Thoracic aorta (tissue), 2 donors: ENCODE measurements at places on chromosomes 6 and 20. TPM values are rescaled to one million over a fixed set of nuclear protein-coding genes. Genes with fewer than 3 reads are reported as not detected.

DNA sequence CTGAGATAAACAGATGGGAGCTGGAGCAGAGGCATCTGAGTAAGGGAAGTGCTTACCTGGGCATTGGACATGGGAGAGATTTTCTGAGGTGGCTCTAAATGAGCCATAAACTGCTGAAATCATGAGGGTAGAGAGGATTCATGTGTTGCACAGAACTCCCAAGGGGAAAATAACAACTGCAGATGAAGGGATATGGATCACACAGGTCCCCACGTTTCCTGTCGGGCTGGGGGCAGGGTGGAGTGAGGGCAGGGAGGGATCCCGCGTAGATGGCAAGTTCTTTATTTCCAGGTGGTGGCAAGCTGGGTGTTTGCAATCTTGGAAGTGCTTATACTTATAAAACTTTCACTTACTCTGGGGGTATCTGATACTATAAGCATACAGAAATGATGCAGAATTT, 422.6 kb upstream of the FLRT3 start:
- no peak for DNase-seq
- no peak overlapping the region for H3K4me3 ChIP-seq
- no peaks in the 10 kb centered on the region for H3K36me3 ChIP-seq
- no peaks in the 10 kb centered on the region for H3K27me3 ChIP-seq
- no peak overlapping the region for H3K27ac ChIP-seq

- no peak for DNase-seq
- no peak overlapping the region for H3K27ac ChIP-seq
Observed at GRCh38 chr6:158312672-158313397, 570 bp downstream of the TULP4 start.

GRCh38 chr20:54318892-54319291, 111.0 kb downstream of the PFDN4 start:
- no peak overlapping the region for H3K4me3 ChIP-seq
- no peak overlapping the region for H3K27ac ChIP-seq

The CLDN20 gene
- total RNA-seq: not detected

- peaks cover 6% of the 10 kb centered on the region for H3K4me1 ChIP-seq
- no peak overlapping the region for H3K4me3 ChIP-seq
- H3K27me3 ChIP-seq: no peaks in the 10 kb centered on the region
- no peaks in the 10 kb centered on the region for H3K36me3 ChIP-seq
- no peak overlapping the region for H3K27ac ChIP-seq
Observed at GRCh38 chr6:44316481-44316880, 3.3 kb upstream of the AARS2 start.

DNA sequence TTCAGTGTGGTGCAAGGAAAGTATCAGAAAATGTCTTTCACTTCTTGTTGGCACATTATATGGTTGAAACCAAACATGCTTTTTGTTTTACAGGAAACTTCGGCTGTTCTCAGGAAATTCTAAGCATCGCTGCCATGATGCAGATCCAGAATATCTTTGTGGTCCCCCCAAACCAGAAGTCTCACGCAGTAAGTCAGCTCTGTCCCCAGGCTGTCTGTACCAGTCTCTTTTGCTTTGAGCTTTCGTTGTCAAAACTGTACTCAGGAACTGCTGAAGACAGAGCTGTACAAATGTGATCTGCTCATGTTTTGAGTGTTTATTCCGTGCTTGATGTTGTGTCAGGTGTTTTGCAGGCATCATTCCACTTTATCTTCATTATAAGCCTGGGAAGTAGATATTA, 59.6 kb downstream of the DHX35 start:
- no peak overlapping the region for H3K4me3 ChIP-seq
- DNase-seq: no peak
- peaks cover 37% of the 10 kb centered on the region for H3K36me3 ChIP-seq
- H3K4me1 ChIP-seq: no peaks in the 10 kb centered on the region
- no peak overlapping the region for H3K27ac ChIP-seq

DNA sequence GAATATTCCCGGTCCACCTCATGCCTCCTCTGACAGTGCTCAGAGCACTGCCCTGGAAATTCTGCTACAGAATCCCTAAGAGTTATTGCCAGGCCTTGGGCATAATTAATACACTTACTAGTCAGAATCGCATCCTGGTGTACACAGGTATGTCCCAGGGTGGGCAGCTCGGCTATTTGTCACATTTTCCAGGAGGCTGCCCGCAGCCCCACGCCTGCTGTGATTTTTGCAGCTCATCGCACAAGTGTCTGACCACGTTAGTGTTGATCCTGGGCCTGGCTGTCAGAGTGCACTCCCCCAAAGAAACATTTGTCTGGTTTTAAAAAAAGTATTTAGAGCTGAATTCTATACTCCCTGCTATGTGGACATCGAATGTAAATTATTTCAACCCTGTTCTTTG, 105.4 kb downstream of the CD83 start:
- no peaks in the 10 kb centered on the region for H3K4me1 ChIP-seq
- no peak for DNase-seq
- no peak overlapping the region for H3K27ac ChIP-seq
- no peak overlapping the region for H3K4me3 ChIP-seq

DNA sequence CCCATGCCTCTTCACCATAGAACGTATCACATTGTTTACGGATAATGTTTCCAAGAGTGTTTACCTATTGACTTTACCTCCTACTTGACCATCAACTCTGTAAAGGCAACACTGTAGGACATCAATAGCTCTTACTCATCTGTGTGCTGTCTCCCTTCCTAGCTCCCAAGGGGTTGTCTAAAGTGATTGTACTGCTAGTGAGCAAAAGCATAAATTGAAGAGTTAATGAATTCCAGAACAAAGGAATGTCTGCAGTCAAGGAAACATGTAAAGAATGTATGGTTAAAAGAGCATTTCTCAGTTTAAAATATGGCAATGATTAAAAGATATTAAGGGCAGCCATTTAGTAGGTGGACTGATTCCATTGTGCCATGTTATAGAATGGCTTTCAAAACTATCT, 985.4 kb downstream of the TBC1D32 start:
- no peak overlapping the region for H3K27ac ChIP-seq
- H3K27me3 ChIP-seq: no peaks in the 10 kb centered on the region
- no peaks in the 10 kb centered on the region for H3K4me1 ChIP-seq
- H3K36me3 ChIP-seq: no peaks in the 10 kb centered on the region
- no peak for DNase-seq

The SRSF12 gene
- 1.3 TPM for total RNA-seq

- H3K27ac ChIP-seq: no peak overlapping the region
- DNase-seq: no peak
- H3K4me1 ChIP-seq: no peaks in the 10 kb centered on the region
- no peaks in the 10 kb centered on the region for H3K27me3 ChIP-seq
Observed at GRCh38 chr6:145906144-145906543, 58.0 kb downstream of the SHPRH start.

DNA sequence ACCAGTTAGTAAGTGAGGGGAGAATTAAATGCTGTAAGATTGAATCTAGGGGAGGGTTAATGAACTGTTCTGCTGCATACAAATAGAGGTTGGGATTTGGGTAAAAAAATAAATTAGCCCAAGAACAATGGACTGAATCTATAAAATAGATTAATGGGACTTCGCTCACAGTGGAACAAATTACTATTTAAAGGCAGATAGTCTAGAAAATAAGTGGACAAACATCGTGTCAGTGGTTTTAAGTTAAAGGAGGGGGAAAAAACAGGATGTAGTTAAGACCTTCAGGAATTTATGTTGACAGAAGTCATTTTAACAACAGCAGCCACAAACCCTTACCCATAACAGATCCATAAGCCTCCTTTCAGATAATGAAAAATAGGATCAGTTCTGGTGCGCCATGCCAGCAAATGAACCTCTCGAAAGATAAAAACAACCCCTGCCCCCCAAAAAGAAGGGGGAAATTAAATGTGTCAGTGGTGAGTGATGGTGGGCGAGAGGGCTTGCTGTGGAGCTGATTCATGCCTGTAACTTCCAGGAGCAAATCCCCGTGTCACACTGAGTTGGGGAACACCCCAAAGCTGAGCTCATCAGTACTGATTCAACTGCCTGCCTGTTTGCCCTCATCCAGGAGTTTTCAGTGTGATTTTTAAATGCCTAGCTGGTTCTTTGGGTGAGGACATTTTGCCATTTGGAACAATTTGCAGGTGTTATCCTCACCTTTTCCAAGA, 86.8 kb downstream of the PPP1R14C start:
- no peaks in the 10 kb centered on the region for H3K27me3 ChIP-seq
- H3K4me3 ChIP-seq: no peak overlapping the region
- no peaks in the 10 kb centered on the region for H3K36me3 ChIP-seq
- no peak for DNase-seq

DNA sequence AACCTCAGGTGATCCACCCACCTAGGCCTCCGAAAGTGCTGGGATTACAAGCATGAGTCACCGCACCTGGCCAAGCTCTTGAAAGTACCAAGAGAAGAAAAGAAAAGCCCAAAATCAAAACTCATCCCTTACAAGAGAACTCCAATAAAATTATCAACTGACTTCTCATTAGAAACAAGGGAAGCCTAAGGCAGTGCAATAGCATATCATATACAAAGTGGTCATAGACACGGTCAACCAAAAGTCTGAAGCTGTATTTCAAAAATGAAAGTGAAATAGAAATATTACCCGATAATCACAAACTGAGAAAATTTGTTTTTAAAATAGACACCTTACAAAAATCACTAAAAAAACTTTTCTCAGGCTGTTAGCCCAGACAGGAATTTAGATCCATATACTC, 1321.1 kb upstream of the GJE1 start:
- H3K4me3 ChIP-seq: peak overlapping the region; percentile 13
- no peaks in the 10 kb centered on the region for H3K36me3 ChIP-seq
- H3K27me3 ChIP-seq: no peaks in the 10 kb centered on the region
- H3K4me1 ChIP-seq: no peaks in the 10 kb centered on the region

GRCh38 chr20:62400021-62400420, 7.1 kb downstream of the CABLES2 start:
- H3K27me3 ChIP-seq: no peaks in the 10 kb centered on the region
- H3K4me3 ChIP-seq: no peak overlapping the region
- no peak overlapping the region for H3K27ac ChIP-seq
- no peaks in the 10 kb centered on the region for H3K36me3 ChIP-seq

DNA sequence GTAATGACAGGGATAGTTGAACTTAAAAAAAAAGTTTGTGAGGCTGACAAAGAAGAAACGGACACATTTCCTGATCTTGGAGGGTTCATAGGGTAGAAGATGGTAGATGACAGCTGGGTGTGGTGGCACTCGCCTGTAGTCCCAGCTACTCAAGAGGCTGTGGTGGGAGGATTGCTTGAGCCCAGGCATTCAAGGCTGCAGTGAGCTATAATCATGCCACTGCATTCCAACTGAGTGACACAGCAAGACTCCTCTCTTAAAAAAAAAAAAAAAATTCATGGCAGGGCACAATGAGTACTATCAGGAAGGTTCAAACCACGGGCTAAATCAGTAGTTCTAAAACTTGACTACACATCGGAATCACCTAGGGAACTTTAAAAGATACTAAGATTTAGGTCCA, 2.0 kb upstream of the MICA start:
- DNase-seq: no peak
- peak overlapping the region; percentile 95 for H3K4me3 ChIP-seq
- H3K27me3 ChIP-seq: no peaks in the 10 kb centered on the region
- H3K27ac ChIP-seq: peak overlapping the region; percentile 95
